ENCODE measurements at places on chromosomes 6 and 20.
A peak's percentile ranks its signal among the peaks of the same experiment; 100 is the strongest.

GRCh38 chr6:157769776-157770426 is 53.1 kb upstream of the SNX9 start:
- no peak for DNase-seq

GRCh38 chr6:28895131-28895812 is 28.5 kb downstream of the TRIM27 start:
- peak; percentile 96 for DNase-seq

DNA sequence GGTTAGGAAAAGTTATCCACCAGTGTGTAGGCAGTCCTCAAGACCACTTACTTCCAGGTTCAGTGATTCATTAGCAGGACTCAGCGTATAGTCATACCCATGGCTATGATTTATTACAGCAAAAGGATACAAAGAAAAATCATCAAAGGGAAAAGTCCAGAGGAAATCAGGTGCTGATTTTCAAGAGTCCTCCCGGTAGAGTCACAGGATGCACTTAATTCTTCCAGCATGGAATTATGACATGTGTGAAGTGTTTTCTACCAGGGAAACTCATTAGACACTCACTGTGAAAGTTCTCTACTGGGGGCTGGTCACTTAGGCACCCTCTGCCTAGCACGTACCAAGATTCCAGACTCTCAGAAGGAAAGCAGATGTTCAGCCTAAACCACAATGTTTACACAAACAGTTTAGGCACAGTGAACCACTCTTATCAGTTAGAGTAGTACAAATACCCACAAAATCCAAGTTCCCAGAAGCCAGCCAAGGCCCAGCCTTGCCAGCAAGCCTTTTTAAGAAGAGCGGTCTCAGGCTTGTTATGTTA is 10.2 kb downstream of the WFDC3 start:
- DNase-seq: peak; percentile 81

- DNase-seq: no peak
Measured at GRCh38 chr6:69820018-69820417, 23.2 kb upstream of the LMBRD1 start.

DNA sequence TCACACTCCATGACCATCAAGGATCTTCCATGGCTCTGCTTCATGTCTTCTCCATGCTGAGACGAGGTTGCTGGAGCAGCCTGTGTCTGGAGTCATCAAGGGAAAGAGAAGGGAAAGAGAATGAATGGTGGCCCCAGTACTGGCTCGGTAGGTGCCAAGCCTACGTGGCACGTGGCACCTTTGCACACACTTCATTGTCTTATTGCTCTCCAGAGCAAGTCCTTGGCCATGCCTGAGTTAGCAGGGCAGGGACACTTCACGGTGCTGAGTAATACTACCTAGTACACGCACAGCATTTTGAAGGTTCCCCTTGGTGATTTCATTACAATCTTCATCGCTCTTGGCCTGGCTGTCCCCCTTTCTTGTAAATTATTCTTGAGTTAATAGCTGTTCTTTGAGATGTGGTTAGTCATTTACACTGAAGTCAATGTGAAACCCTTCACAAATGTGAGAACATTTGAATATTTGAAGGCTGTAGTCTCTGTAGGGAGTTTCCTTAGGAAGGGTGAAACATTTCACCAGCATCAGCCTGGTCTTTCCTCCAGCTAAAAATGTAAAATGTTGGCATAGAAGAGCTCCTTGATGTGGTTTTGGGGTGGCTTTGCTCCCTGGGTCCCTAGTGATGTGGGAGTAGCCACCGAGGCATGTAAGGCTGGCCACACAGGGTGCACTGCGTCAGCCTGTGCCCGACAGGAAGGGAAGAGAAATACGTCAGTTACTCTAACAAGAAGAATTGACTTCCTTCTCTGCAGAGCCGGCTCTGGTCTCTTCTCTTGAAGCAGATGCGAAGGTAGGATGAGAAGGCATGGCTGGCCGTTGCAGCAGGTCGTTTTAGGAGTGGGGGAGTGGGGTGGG is at the start of gene SYTL3:
SYTL3 (plus strand) TSS at position 766 of the 855 bp plus-strand sequence. CDS start 13,215 bp downstream, outside the sequence.
- peak; percentile 88 for DNase-seq

GRCh38 chr6:114007516-114007915 is 36.6 kb upstream of the HDAC2 start:
- DNase-seq: no peak

- no peak for DNase-seq
Measured at GRCh38 chr6:133683606-133684005, 205.3 kb upstream of the TCF21 start.

DNA sequence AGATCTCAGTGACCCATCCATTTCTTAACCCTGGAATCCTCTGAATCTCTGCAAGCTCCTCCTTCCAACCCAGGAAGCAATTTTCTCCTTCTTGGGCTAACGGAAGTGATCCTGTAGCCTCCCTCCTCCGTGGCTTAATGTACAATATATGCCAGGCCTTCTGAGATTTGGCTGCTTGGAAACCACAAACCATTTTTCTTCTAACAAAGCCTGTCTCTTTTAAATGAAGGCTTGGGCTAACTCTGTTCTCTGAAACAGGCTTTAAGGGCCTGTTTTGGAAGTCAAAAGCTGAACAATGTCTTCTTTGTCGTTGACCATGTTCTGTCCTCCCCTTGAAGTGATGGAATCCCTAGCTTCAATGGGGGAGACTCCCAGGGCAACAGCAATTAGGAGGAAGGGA is 14.9 kb downstream of the FYN start:
- DNase-seq: no peak

DNA sequence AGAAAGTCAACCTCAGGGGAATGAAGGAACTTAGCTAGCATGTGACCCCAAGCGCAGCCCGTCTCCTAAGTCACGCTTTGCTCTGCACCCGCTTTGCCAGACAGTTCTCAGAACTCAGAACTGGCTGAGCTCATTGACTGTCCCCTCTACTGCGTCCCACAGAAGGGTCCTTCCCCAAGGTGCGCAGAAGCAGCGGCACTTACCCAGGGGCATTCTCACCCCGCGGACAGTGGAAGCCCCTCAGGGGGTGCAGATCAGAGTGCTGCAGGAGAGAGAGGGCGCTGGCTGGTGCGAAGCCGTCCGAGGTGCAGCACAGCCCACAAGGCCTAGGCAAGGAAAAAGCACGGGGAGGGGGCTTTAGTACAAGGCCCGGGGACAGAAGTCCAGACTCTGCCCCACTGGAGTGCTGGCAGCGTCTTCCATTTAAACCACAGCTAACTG is 807 bp downstream of the SNHG17 start:
- DNase-seq: no peak

- DNase-seq: no peak
Measured at GRCh38 chr6:93549868-93550267, 130.5 kb upstream of the EPHA7 start.

DNA sequence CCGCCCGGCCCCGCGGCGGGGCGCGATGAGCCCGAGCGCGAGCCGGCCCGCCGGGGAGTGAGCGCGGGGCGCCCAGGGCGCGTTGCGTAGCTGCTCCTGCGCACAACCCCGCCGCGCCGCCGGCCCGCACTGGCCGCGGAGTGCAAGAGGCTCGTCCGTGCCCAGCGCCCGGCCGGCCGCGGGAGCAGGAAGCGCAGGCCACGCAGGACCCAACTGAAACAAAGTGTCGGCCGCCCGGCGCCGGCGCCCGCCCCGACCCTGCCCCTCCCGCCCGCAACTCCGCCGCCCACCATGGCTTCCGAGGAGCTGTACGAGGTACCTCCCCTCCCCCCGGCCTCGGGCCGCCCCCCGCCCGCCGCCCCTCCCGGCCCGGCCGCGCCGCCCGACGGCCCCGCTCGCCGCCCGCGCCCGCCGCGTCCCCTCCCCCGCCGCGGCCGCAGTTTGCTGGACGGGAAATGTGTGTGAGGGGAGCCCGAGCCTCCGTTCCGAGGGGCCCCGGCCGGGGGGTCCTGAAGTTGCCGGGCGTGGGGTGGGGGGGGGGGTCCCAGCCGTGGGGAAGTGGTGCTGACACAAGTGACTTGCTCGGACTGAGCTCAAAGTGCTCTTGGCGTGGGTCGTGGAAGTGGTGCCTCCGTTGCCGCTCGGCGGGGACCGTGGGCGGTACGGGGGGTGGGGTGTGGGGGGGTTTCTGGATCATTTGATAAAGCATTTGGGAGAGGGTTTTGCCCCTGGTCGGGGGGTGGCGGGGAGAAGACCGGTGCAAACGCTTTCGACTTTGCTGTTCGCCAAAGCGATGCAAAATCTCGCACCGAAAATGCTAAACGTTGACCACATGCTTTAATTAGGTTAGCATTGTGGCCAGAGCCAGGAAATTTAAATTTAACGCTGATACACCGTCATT is 539 bp downstream of the CDYL start:
- DNase-seq: peak; percentile 80
